Cardiac ventricle fibroblast (primary cell): ENCODE measurements at places on chromosomes 1 and 21. TPM values are rescaled to one million over a fixed set of nuclear protein-coding genes. Genes with fewer than 3 reads are reported as not detected.

The ARTN gene
- total RNA-seq: not detected in 2 replicates

The LCE1F gene
- not detected in 2 replicates for total RNA-seq

The OR2AK2 gene
- total RNA-seq: not detected in 2 replicates

The AMY1B gene
- total RNA-seq: not detected in 2 replicates

The VSIG8 gene
- total RNA-seq: not detected in 2 replicates

The RGSL1 gene
- not detected in 2 replicates for total RNA-seq

The VHLL gene
- not detected in 2 replicates for total RNA-seq

The SLC45A3 gene
- total RNA-seq: 3.2 and 5.5 TPM in 2 replicates

The ZBTB7B gene
- 16.1 and 19.1 TPM in 2 replicates for total RNA-seq

The HAO2 gene
- total RNA-seq: not detected in 2 replicates

The RPTN gene
- total RNA-seq: not detected in 2 replicates

The DENND2D gene
- 5.0 and 6.5 TPM in 2 replicates for total RNA-seq

The SMIM1 gene
- 2.1 TPM in 1 of 2 replicates, not detected in the other for total RNA-seq

The LRRC38 gene
- total RNA-seq: not detected in 2 replicates

The RNF186 gene
- total RNA-seq: not detected in 2 replicates

The MXRA8 gene
- 630 and 641 TPM in 2 replicates for total RNA-seq

The HSPB7 gene
- 0.10 and 0.25 TPM in 2 replicates for total RNA-seq

The SPATA46 gene
- total RNA-seq: not detected in 2 replicates

The S1PR1 gene
- total RNA-seq: 2.7 and 3.7 TPM in 2 replicates

The RIMKLA gene
- total RNA-seq: not detected in 2 replicates

The SPRR2F gene
- total RNA-seq: not detected in 2 replicates

The CDC20 gene
- 5.3 and 6.1 TPM in 2 replicates for total RNA-seq

The GUCA2A gene
- total RNA-seq: not detected in 2 replicates

The NEXN gene
- total RNA-seq: 41.9 and 49.1 TPM in 2 replicates

The FAM110D gene
- total RNA-seq: not detected in 2 replicates

The COL24A1 gene
- total RNA-seq: 0.62 and 1.3 TPM in 2 replicates

The LHX8 gene
- not detected in 2 replicates for total RNA-seq

The HHAT gene
- total RNA-seq: 4.6 and 6.5 TPM in 2 replicates

The CLEC20A gene
- not detected in 2 replicates for total RNA-seq

The TTC34 gene
- 0.15 and 0.37 TPM in 2 replicates for total RNA-seq

The SPRR1B gene
- not detected in 2 replicates for total RNA-seq

The FCRLA gene
- total RNA-seq: not detected in 2 replicates

The SAMSN1 gene
- total RNA-seq: 0.44 TPM in 1 of 2 replicates, not detected in the other

The TSACC gene
- 0.62 TPM in 1 of 2 replicates, not detected in the other for total RNA-seq

The S100A7 gene
- total RNA-seq: not detected in 2 replicates

The AMY2B gene
- total RNA-seq: 2.4 and 6.4 TPM in 2 replicates

The PCP4 gene
- total RNA-seq: not detected in 2 replicates

The EIF4G3 gene
- 34.9 and 43.7 TPM in 2 replicates for total RNA-seq

The C1orf87 gene
- not detected in 2 replicates for total RNA-seq

The BARHL2 gene
- not detected in 2 replicates for total RNA-seq

The C1orf115 gene
- 0.75 and 1.1 TPM in 2 replicates for total RNA-seq

The KCNJ9 gene
- total RNA-seq: not detected in 2 replicates

The OR10Z1 gene
- total RNA-seq: not detected in 2 replicates

The USH2A gene
- total RNA-seq: under 0.01 TPM in 1 of 2 replicates, not detected in the other

The CLIC6 gene
- total RNA-seq: not detected in 2 replicates

The ALDH9A1 gene
- total RNA-seq: 86.3 and 94.0 TPM in 2 replicates

The ZFYVE9 gene
- 15.4 and 17.7 TPM in 2 replicates for total RNA-seq
